ENCODE measurements at places on chromosomes 11 and 22.

DNA sequence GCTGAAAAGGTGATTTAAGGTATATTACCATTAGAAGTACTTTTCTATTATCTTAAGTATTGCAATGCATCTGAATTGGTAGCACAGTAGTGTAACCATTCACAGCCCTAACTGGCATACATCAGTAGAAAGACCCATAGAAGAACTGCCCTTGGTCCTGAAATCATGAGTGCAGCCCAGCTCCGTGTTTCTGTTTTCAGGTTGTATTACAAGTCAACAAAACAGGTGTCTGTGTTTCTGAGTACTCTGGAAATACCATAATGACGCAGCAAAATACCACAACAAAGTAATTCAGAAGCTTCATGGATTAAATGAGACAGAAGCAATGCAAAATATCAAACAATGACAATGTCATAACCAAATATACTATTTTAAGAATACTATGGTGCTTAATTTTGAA, 226.3 kb downstream of the OPCML start:
- DNase-seq: no peak

DNA sequence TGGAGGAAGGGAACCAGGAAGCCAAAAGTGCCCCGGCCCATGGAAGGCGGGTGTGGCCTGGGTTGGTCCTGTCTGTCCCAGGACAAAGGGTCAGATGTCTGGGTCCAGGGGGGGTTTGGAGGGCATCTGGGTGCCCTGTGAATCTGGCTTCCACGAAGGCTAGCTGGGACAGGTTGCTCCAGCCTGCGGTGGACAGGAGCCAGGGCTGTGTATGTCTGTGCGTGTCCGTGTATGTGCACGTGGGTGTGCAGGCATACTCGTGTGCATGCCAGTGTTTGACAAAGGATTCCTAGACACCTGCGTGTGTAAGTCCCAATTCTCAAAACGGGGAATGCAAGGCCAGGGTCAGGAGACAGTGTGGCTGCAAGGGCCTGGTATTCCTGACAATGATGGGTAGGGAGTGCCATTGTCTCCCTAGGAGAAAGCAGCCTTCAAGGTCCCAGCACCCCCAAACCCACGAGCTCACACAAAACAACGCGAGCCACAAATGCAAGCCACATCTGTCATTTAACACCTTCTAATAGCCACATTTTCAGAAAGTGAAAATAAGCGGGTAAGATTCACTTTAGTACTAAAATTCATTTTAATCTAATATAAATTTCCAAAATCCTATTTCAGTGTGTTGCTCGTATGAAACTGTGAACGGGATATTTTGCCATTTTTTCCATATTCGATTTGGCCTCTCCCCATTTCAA, 78.4 kb upstream of the WNT7B start:
- DNase-seq: no peak

DNA sequence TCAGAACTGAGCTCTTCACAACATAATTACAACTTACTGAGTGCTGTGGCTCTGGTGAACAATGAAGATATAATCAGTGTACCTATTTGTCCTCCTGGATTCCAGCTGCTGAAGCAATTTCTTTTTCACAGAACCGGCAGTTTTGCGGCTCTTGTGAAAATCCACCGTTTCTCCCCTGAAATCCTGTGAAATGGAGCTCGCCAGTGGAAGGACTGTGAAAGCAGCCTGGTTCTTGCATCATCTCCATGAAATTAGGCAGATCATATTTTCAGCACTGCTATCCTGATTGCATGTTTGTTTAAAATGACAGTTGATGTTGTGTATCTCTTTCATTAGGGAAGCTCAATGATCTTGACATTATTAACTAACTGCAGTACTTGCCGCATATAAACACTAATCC, 120.2 kb upstream of the SNX19 start:
- no peak for DNase-seq

DNA sequence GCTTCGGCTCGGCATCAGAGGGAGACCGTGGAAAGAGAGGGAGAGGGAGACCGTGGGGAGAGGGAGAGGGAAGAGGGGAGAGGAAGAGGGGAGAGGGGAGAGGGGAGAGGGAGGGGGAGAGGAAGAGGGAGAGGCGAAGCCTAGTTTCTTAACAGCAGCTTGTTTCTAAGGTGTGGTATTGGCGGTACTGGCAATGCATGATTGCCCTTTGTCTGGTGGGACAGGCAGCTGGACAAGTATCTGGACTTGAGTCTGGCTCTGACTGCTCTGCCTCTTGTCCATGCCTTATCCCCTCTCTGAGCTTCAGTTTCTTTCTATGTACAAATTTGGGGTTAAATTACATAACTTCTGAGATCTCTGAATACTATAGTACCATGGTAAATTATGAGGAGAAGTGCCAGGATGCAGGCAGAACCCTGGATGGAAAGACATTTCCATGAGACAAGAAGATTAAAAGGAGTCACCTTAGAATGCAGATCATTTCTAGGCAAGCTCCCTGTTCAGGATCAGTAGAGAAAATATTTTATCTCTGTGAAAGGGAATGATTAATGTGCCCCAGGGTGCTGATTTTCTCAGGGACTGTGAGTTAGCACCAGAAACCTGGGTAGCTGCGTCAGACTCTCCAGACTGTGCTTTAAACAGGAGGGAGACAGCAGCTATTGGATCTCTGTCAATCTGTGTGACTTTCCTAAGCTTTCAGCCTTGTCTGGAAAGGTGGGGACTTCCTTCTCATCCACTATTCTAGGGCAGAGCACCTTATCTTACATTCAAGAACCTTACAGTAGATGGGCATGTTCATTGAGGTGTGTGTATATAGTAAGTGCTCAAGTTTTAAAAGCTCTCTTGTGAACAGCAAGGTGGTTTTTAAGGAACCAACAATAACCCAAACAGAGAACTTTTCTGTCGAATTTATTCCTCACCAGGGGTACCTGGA, 31.9 kb upstream of the CCDC90B start:
- DNase-seq: no peak

DNA sequence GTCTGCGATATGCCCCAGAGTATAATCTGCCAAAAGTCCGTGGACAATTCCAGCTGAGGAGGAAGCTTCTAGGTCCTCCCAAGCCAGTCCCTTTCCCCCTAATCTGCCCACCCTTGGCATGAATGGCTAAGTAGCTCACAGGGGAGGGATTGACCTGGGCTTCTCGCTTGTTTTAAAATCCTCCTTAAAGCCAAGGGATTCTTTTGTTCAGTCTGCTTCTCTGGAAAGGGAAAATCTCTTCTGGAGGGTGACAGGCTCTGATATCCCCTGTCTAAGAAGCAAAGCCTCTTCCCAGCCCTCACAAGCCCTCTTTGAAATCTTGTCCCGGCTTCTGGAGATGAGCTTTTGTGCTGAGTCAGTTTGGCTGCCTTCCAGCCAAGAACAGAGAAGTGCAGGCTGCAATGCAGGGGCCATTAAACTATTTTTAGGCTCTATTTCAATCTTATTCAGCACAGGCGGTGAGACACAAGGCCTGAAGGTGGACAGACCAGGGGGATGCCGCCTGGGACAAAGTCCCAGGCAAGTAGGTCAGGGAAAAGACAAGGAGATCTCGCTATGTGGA, 23.9 kb downstream of the NEFH start:
- no peak for DNase-seq

GRCh38 chr11:107598225-107599139, 7.5 kb downstream of the ELMOD1 start:
- peak; percentile 16 for DNase-seq

DNA sequence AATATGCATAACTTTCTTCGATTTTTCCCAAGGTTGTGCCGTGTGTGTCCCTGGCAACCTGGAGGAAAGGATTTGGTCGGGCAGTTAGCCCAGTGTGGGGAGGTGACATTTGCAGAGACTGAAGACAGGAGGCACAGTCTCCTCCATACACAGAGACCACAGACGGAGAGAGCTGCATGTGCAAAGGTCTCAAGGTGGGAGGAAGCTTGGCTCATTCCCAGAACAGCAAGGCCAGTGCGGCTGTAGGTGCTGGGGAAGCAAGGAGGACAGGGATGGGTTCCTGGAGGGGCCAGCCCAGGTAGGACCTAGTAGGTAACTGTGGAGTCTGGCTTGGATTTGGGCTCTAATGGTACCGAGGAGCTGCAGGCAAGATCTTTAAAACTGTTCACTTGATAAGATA, 20.7 kb upstream of the CPT1A start:
- DNase-seq: no peak

- DNase-seq: no peak
Observed at GRCh38 chr22:32905400-32905799, 103.9 kb downstream of the TIMP3 start.

DNA sequence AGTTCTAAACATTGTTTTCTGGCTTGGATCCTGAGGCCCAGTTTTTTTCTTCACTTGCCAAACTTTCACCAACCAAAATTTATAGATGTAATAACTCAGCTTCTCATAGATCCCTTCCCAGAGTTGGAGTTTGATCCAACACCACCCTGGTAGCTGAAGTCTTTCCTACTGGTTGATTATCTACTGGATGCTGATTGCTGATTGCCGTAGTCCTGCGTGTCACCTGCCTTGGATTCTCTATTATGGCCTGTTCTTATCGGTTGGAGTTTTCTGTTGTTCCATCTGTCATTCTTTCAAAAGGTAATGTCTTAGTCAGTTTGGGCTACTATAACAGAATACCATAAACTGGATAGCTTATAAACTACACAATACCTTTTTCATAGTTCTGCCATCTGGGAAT, 17.3 kb upstream of the OR6X1 start:
- no peak for DNase-seq

DNA sequence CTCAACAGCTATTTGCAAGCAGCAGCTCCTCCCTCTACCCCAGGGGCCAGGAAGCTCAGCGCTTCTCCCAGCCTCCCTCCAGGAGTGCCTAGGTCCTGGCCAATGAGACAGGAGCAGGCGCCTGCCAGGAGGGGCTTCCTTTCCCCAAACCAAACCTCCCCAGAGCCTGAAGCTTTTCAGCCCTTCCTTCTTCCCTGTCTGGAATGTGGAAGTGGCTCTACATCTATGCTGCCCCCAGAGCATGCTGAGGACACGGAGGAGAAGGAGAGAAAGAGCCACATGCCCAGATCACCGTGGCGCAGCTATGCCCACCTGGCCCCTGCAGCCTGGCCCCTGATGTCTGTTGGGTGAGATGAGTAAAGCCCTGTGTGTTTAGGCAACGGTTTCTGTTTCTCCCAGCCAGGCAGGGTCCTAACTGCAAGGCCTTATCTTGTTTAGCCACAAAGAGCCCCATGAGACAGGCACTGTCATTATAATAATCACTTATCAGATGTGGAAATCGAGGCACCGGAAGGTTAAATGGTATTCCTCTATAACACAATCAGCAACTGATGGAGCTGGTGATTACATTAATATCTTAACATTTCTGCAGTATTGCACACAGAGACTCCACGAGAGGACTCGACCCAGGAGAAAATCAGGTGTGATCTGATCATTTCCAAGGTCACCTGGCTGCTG, 315.8 kb downstream of the CTTN start:
- DNase-seq: no peak

DNA sequence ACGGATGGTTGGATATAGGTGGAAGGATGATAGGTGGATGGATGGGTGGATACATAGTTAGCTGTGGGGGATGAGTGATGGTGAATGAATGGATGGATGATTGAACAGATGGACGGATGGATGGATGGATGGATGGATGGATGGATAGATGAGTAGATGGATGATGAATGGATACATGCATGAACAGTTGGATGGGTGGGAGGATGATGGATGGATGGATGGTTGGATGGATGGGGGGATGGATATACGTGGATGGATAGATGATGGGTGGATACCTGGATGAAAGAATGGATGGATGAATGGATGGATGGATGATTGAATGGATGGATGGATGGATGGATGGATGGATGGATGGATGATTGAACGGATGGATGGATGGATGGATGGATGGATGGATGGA, 68.4 kb upstream of the PRR5 start:
- no peak for DNase-seq

GRCh38 chr11:44398266-44399030, 88.5 kb upstream of the ALX4 start:
- DNase-seq: no peak

- no peak for DNase-seq
Observed at GRCh38 chr11:2467695-2468055, 22.9 kb downstream of the KCNQ1 start.

DNA sequence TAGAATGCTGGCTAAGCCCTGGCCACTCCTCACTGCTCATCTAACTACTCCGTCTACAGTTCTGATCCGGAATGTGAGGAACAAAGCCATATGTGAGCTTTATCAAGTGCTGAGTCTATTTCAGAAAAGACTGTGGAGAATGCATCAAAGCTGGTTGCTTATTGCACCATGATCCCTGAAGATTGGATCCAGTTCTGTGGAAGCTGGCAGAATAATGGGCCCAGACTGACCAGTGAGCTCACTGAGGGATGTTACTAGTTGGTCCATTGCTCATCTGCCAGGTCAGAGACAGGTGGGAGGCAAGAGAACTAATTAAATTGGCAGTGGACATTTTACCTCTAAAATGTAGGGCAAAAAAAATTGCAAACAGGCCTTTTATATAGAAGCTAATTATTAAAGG, 681.3 kb downstream of the NTM start:
- no peak for DNase-seq

DNA sequence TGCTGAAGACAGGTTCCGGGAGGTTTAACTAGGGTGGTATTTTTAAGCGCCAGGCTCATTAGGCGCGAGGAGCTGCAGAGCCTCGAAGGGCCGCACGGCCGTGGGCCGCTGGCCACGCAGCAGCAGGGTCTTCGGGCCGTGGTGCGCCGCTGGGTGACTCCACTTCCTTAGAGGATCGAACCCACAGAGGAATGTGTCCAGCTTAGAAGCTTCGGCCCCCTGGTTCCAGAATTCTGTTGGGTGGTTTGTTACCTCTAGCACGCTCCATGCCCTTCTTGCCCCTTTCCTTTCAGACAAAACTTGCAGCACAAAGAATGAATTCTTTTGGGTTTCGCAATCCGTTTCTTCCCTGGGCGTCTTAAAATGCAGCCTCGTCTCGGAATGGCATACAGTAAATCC, 773 bp upstream of the PATL1 start:
- DNase-seq: no peak
